ENCODE measurements at places on chromosomes 3 and 15.
A peak's percentile ranks its signal among the peaks of the same experiment; 100 is the strongest.

- DNase-seq = no peak
These were observed 53.7 kb upstream of the FAM174B start for GRCh38 chr15:92709110-92709790.

DNA sequence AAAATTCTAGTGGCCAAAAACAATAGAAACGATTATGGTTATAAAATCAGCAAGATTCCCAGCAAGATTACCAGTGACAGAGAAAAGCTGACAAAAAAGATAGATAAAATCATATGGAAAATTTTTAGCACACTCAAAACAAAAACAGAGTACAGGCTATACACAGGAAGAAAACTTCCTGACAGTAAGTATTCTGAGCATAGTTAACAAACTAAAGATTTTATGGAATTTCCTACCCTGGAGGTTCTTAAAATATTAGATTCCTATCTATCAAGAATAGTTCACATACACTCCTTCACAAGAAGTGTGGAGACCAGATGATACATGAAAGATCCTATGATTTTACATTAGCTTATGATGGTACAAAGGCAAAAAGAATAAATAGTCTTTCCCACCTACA, 50.8 kb downstream of the ZNF148 start:
- no peak for DNase-seq

DNA sequence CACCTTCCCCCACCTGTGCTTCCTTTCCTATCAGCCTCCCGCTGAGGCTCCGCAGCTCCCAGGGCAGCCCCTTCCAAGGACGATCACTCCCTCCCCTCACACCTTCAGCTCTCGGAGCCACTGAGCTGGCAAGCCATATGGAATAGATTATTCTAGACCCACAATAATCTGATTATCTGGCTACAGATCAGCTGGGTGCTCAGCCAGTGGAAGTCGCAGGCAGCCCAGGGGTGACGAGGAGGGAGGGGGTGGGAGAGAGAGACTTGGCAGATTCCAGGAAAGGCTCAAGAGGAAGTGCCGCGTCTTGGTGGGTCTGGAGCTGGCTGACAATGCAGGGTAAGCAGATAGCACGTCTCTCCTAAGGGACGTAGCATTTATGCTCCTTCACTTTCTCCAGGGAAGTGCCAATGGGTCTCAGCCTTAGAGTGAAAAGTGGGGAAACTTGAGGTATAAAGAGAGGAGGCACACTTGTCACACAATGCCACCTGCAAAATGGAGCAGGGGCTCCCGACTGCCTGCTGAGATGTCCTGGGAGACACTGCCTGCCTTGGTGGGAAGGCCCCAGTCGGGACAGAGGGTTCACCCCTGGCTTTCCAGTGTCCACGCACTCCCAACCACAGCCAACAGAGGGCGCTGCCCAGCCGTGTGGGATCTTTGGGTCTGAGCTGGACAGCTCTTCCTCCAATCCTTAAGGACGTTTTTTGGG, 9.4 kb upstream of the MESP1 start:
- DNase-seq = peak; percentile 85

- no peak for DNase-seq
These were observed 1.2 kb downstream of the CACNA2D2 start for GRCh38 chr3:50502225-50502583.

DNA sequence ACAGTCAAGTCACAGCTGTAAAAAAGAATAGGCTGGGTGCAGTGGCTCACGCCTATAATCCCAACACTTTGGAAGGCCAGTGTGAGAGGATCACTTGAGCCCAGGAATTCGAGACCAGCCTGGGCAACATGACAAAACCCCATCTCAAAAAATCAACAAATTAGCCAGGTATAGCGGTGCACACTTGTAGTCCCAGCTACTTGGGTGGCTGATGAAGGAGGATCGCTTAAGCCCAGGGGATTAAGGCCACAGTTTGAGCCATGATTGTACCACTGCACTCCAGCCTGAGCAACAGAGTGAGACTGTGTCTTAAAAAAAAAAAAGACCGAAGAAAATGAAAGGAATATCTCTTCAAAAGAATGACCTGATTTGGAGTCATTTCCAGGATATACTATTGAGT, 6.6 kb downstream of the HERC1 start:
- DNase-seq = no peak

- DNase-seq = no peak
These were observed 55.8 kb downstream of the CMSS1 start for GRCh38 chr3:99873269-99874102.

GRCh38 chr15:81111510-81112470, 22.3 kb upstream of the CFAP161 start:
- peak; percentile 67 for DNase-seq

DNA sequence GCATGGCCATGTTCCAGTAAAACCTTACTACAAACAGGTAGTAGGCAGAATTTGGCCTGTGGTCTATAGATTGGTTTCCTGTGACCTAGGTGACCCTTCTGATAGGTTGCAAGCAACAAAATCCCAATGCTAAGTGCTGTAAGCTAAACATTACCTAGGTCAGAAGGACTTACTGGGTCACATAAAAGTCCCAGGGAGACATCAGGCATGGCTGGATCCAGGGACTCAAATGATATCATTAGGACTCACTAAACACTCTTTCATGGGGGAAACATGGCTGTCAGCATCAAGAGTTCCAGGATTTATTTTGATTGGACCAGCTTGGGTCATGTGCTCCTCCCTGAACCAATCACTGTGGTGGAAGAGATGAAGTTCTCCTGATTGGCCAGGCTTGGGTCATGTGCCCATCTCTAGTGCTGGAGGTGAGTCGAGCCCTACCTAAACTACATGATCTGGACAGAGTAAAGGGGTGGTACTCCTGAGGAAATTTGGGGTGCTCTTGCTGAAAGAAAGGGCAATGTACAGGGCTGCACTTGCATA, 16.8 kb upstream of the SLC6A1 start:
- DNase-seq = no peak

DNA sequence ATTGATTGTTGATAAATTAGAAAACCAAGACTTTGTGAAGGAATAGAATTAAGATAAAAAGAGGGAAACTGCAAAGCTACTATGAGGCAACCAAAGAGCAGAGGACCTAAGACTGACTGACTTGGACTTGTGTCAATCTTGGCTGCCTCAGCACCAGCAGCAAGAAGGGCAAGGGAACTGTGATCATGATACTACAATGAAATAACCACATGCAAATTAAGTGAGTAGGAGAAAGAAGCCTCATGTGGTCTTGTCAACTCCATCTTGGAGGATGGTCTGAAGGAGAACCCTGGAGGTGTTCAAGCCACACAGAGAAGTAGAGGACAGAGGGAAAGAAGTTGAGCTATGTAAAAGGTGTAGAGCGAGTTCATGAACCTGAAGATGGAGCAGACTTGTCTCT, 47.3 kb upstream of the THRB start:
- DNase-seq = no peak

DNA sequence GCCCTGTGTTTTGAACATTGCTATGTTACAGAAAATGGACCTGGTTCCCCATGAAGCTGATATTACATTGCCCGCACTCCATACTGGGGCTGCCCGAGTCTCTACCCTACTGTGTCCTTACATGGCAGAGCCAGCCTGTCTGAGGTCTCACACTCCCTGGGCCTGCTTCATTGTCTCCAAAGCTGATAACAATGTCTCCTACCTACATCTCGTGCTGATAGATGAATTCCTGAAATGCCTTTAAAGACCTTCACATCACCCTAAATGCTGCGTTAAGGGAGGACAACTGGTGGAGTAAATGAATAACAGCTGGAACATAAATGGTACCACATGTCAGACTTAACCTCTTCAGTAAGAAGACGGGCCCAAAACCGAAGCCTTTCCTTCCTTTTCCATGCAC, 62.9 kb upstream of the PTX3 start:
- DNase-seq = no peak

- no peak for DNase-seq
These were observed 21.0 kb upstream of the DPH6 start for GRCh38 chr15:35566991-35567390.

DNA sequence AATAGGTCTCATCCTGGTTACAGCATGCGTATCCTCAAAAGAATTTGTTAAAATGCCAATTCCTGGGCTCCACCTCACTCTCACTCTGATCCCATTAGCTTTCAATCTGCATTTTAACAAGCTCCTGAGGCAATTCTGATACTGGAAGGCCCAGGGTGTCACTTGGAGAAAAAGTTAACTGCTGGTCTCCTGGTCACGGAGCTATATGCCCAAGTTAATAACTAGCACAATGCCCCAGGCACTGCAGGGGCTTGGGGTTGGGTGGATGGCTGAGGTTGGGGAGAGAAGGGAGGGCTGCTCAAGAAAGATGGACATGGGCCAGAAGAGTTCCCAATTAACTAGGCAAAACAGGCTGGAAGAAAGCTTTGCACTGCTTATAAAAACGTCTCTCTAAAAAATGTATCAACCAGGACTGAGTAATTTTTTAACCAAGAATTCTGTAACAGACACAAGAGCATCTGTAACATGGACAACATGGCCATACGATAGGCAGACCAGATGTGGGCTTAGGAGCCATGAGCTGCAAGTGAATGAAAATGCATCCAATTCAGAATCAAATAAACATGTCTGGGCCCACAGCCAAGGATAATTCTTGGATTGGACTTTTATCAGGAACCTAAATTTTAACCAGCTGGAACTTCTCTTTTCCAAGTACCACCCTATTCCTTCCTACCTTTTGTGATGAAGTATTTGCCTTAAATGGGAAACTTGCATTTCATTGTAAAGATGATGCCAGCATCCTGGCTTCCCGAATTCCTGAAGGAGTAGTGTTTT, 4.2 kb downstream of the IL17RD start:
- DNase-seq = no peak

DNA sequence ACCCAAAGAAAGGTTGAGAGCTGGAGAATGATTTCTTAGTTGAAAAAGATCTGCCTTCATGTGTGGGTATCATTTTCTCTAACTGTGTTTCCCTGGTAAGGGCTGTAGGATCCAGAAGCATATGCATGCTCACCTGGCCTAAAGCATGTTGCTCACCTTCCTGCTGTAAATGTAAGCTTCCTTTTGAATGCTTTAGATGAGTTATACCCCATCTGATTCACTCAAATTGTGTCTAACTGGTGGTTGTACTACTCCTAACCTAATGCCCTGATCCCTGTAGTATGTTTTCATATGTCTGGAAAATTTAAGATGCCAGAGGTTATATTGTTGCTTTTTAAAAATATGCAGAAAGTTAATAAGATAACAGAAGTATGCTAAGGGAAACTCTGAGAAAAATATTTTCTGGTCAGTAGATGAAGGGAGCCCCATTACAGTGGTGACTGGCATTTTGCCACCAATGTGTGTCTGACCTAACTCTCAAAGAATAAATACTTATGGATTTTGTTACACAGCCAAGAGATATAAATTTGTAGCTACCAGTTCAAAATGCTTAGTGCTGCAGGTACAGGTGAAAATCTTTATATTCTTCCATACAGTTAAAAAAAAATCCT, 7.7 kb downstream of the FILIP1L start:
- peak; percentile 40 for DNase-seq

DNA sequence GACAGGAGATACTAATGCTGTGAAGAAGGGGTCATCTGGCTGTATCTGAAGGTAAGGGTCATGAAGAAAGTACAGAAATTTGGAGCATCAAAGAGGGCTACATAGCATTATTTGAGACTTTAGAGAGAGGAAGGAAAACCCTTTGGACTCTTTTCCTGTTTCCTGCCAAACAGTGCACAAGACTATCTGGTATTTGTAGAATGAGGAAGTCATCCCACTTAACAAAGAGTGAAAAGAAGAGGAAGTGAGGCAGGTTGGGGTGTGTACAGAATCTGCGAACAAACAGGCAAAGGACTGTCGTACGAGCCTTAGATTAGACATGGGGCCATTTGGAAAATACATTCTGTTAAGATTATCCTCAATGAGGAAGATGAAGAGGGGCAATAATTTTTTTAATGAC, 546.8 kb upstream of the EPHA6 start:
- no peak for DNase-seq

DNA sequence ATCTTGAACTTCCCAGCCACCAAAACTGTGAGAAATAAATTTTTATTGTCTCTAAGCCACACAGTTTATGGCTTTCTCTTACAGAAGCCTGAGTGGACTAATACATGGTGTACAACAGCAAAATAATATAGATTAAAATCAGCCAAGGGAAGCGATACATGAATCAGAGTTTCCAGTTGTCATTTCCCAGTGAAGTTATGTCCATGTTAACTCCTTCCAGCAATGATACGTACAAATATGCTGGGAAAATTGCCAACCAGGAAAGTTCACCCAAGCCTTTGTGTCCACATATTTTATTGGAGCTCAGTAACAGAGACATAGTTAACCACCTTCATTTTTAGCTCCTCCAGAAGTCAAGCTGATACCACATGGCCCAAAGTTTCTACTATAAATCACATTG, 280.9 kb upstream of the KCNMB2 start:
- DNase-seq = no peak

DNA sequence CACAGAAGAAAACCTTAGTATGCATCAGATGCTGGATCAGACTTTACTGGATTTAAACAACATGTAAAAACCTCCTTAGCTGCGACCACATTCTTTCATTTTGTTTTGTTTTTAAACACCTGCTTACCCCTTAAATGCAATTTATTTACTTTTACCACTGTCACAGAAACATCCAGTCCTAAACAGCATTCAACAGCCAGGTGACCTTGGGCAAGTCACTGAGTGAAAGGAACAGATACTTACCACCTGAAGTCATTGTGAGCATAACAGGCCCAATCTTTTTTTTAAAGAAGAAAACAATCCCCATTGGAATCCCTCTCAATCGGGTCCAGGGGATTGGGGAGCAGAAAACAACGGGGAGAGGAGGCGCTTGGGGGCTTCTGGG, 390 bp downstream of the STARD5 start:
- DNase-seq = no peak

GRCh38 chr15:26867200-26868007, 542 bp downstream of the GABRA5 start:
- no peak for DNase-seq

DNA sequence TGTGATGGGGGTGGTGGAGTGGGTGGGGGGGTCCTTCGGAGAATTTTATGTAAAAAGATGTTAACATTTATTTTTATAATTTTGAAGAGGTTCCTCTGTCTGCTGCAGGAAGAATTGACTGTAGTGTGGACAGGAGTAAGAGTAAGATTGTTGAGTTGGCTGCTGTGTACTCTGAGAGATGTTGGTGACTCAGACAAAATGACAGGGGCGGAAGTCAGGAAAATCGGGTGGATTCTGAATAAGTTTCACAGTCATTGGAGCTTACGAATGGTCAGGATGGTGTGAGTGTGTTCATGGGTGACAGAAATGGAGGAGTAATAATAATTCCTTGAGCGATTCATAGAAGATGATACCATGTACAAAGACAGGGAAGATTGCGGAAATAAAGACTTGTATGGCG, 420.0 kb downstream of the ROBO2 start:
- no peak for DNase-seq

GRCh38 chr15:90154246-90154645, 46.9 kb upstream of the SEMA4B start:
- DNase-seq = no peak

Data from RWPE1 (cell line).